ENCODE measurements at places on chromosomes 12 and 14. TPM values are rescaled to one million over a fixed set of nuclear protein-coding genes. Genes with fewer than 3 reads are reported as not detected.

- no peak for DNase-seq
These were observed 875 bp downstream of the HSPA2 start for GRCh38 chr14:64541261-64541971.

DNA sequence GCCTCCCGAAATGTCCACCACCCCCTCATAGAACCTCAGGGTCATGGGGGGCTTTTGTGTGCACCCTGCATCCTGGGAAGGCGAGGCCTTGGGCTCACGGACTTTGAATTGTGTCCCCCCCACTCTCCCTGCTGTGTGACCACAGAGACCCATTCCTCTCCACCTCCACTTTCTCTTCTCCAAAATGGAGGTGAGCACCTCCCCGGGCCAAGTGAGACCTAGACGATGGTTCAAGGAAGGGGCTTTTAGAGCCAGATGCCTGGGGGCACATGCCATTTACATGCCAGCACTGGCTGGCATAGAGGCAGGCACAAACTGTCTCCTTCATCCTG lies 33.5 kb downstream of the CYP46A1 start:
- no peak for DNase-seq

DNA sequence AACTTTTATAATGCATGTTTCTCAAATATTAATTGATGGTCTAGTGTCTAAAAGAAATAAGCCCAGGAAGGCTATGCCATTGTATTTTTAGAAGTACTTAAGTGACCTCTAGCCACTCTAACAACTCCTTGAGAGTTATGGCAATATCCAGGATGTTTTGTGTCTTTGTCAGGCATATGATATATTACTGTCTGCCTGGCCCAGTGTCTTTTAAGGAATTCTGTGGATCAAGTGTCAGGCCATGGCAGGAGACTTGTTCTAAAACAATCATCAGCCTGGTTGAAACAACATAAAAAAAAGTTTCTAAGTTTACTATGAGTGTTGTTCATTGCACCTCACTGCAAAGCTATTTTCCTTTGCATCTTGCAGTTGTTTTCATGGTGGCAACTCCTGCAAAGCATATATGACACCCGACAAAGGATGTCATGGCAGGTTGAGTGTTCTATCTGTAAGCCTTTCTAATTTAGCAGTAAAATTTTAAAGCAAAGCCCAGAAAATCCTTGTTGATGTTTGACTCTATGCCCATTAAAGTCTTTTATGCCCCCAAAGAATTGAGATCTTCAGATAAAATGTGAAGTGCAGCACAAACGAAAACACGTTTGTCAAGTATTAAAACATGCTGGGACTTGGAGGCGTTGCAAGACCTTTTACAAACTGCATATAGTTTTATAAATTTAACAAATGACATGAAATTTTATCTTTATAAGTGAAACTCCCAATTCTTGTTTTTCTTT lies 89.5 kb upstream of the SLC38A2 start:
- DNase-seq: no peak

The ZDHHC22 gene
- polyA plus RNA-seq: 0.87 TPM

The HDAC7 gene
- polyA plus RNA-seq: 59.5 TPM

The LTB4R gene
- 2.1 TPM for polyA plus RNA-seq

The BCL7A gene
- 16.8 TPM for polyA plus RNA-seq

DNA sequence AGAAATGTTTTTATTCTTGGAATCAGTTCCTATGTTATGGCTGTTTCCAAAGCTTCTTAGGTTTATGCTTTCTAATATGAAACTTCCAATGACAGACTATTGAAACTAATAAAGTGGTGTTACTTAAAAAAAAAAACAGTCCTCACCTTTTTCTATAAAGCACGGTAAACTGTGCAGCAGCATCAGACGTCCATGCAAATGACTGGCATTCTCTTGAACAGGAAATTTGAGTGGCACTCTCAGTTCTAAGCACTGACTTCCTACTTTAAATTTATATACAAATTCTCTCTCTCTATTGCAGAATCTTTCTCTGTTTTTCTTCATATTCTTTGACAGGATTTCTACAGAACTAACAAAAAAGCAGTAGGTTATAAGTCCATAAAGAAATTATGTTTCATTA lies 2.8 kb upstream of the RAD51AP1 start:
- DNase-seq: no peak

DNA sequence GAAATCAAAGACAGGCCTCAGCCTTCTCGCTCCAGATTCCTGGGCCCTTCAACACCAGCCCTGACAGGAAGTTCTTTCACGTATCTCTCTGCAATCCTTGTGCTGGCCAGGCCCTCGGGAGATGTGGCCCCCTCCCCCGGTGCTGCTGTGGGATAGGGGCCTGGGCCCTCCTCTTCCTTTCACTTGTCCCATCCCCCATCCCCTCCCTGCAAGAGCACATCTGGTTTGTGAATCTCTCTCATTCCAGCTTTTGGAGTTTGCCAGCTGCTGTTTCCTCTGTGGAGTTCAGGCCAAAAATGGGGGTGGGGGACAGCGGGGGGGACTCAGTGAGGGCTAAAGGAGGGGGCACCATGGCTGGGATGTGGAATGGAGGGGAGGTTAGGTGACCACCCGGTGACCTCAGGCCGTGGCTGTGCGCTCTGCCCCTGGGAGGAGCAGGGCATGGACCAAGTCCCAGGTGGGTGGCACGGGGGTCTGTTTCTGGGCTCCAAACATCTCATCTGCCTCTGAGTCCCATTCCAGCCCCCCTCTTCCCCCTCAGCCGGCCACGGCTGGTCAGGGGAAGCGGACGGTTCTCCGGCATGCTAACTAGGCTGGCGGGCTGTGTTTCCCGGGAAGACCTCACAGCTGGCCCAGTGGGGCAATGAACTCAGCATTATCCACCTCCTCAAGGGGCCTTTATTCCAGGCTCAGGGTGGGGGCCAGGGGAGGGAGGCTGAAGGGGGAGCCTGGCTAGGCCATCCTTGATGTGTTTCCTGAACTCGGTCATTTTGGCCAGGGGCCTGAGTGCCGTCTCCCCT lies 7.4 kb downstream of the LRP1 start:
- no peak for DNase-seq

The NYNRIN gene
- 23.1 TPM for polyA plus RNA-seq

GRCh38 chr14:103563226-103563620 lies 463 bp downstream of the COA8 start:
- DNase-seq: no peak

GRCh38 chr14:90423166-90423565 lies 26.3 kb downstream of the CALM1 start:
- no peak for DNase-seq

The TMPRSS12 gene
- 0.04 TPM for polyA plus RNA-seq

The SLC6A13 gene
- 3.1 TPM for polyA plus RNA-seq

GRCh38 chr12:120230326-120230973 lies 29.5 kb upstream of the RPLP0 start:
- no peak for DNase-seq

The RTL1 gene
- 60.5 TPM for polyA plus RNA-seq

DNA sequence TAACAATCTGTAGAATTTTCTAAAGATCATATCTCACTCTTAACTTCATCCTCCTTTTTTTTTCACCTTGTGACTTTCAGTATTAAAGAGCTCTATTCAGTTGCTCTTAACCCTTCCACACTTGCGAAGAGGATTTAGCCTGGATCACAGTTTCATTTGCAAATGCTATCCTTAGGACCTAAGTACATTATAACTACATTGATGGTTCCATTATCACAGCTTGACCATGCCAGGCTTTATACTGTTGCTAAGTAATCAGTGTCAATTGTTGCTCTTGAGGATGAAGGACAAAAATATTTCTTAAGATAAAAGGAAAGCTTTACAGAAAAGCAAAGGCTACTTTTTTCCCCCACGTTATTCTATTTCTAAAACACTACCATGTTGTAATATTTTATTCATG lies 122.2 kb downstream of the PDZRN4 start:
- no peak for DNase-seq

DNA sequence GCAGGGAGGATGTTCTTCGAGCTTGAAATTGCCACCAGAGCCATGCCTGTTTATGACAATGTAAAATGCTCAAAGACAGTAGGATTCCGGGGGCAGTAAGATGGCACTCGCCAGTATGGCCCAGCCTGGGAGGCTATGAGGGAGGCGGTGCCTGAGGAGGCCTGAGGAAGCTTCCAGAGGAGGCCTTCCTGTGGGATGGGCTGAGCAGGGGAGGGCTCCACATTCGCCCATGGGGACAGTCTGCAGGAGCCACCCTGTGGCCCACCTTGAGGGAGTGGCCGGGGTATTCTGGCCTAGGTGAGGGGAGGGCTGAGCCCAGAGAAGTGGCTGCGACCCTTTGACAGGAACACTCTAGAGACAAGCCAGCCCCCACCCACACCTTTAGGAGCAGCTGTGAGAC lies 50.7 kb downstream of the IQSEC3 start:
- DNase-seq: no peak

GRCh38 chr14:33710273-33710672 lies 240.6 kb downstream of the EGLN3 start:
- no peak for DNase-seq

- DNase-seq: no peak
These were observed 414.1 kb upstream of the STXBP6 start for GRCh38 chr14:25464078-25464477.

DNA sequence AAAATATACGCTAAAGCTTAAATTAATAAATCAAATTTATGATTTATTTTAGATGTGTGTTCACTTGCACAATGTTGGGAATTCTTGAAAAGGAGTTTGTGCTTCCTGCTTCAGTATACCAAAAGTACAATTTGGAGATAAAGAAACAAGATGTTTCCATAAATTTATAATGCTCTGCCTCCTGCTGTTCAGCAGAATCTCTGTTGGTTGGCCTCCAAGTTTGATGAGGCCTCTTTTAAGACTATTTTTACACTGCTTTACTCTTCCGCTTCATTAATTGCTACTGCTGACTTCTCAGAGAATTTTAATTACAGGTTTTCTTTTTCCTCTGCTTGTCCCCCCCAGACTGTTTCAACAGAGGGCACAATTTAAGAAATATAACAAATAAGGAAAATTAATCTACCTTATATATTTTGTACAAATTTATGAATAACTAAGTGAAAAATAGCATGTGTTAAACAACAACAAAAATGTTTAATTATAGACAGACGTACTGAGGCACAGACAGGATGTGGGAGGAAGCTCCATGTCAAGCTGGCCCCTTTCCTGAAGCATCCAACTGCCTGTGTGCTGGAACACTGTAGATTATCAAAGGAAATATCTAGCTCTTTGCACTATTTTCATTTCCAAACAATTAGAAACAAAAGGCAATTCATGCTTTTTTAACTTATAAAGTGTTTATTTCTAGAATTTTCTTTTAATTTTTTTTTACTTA lies 83.9 kb downstream of the PIK3C2G start:
- DNase-seq: no peak

The CAPS2 gene
- 2.1 TPM for polyA plus RNA-seq

The RNFT2 gene
- 1.0 TPM for polyA plus RNA-seq
